Fibroblast of skin of left quadriceps (primary cell): ENCODE measurements at places on chromosomes 16 and 17.

- no peak for DNase-seq
Observed at GRCh38 chr16:802461-802860, 1.9 kb upstream of the GNG13 start.

- DNase-seq: no peak
Observed at GRCh38 chr16:61798741-61799140, 237.5 kb downstream of the CDH8 start.

DNA sequence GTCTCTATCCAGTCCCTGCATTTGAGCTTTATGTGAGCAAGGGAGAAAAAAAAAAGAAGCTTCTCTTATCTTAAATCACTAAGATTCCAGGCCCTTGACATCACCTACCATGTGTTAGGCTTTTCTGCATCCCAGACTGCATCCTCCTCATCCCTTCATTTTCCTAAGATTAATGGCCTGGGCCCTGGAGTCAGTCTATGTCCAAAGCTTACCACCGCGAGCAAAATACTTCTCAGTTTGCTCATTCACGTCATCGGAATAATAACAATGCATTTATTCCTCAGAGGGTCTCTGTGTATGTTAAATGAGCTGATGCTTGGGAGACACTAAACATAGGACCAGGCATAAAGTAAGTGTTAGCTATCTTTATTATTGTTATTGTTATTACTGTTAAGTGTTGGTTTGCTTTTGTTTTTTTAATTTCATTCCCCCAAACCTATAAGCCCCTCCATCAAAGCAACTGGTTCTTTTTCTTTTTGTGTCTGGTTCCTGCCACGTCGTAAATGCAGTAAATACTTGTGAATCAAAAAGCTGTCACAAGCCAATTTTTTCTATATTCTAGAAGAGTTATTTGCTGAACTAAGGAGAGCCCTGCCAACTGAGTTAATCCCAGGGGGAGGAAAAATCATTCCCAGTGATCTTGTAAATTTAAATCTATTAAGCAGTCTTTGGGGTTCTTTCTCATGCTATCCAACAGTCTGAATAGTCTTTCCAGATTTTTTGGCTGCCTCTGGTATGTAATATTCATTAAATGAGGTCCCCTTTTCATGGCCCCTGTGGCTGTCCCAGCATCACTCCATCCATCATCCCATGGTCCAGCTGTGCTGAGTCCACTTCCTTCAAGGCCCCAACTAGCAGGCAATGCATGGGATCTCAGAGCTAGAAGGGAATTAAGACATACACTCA is 46.5 kb downstream of the VAT1L start:
- DNase-seq: peak; percentile 91

GRCh38 chr16:69611103-69611640 is 45.4 kb downstream of the NFAT5 start:
- DNase-seq: no peak

GRCh38 chr17:8599351-8600011 is 31.0 kb downstream of the MYH10 start:
- no peak for DNase-seq

DNA sequence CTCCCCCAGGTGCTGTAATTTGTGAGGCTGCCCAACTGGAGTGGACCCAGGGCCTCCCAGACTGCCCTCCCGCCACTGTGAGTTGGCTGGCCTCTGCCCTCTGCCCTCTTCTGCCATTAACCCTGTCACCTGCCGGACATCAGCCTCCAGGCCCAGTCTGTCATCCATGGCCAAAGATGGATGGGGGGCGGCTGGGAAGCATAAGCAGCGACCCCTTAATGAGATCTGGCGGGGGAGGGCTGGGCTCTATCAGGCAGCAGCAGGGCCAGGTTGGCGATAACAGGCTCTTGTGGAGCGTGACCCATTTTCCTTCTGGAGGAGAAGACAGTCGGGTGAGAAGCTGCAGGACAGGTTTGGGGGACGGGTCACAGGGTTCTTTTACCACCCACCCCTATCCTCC is 25.3 kb downstream of the CDK5RAP3 start:
- no peak for DNase-seq
